ENCODE measurements at places on chromosomes 7 and 10.

GRCh38 chr7:104861729-104862390 lies 152.1 kb upstream of the KMT2E start:
- DNase-seq, result no peak

DNA sequence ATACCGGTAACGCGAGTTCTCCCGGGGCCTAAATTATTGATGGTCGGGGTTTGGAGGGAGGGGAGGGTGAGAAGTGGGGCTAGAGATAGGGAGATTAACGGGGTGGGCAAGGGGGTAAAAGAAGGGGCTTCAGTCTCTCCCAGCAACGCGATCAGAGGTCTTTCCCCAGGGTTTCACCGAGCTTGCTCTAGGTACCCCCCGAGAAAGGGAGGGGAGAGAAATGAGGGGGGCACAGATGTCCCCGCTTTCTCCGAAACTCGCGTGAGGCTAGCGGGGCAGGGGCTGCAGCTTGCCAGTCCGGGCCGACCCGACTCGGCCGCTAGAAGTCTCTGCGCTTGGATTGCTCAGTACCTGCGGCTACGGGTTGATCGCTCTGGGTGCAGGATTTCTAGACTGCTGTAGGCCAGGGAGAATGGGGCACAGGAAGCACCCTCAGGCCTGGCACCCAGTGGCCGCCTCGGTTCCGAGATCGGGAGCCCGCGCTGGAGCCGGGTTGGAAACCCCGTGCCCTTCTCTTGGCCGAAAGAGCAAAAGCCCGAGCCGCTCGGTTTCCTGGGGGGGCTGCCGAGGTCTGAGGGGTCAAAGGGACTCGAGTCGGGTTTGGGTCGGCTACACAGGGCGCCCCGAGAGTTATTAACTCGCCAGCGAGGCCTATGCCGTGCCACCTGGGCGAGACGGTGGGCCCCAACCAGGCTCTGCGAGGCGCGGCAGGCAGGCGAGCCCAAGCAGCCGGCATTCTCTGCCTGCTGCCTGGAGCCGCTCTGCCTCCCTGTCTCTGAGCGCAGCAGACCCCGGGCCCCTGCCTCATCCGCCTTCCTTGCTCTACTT lies 3.1 kb downstream of the PAX2 start:
- DNase-seq, result no peak

GRCh38 chr7:19024261-19024660 lies 93.2 kb downstream of the TWIST1 start:
- no peak for DNase-seq

GRCh38 chr10:95350830-95351228 lies 60.0 kb upstream of the PDLIM1 start:
- no peak for DNase-seq

- no peak for DNase-seq
These were observed 67.4 kb upstream of the ZNF746 start for GRCh38 chr7:149565096-149565382.

DNA sequence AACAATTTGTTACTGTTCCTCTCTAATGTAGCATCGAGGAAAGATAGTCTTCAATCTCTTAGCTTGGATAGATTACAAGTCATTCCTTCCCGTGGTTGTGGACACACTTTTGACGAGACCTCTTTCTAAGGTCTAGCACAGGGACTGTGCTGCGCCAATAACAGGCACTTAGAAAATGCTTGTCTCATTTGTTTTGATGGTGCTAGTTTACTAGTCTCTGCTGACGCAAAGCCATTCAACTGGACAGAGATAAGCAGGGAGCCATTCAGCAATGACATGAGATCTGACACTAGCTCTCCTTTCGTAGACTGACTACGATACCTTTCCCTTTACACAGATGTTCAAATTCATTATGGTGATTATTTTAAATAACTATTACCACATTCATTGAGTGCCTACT lies 6.4 kb upstream of the JAZF1 start:
- DNase-seq, result no peak

- DNase-seq, result no peak
These were observed 15.7 kb downstream of the LRRTM3 start for GRCh38 chr10:66941491-66941890.

Data from activated CD4-positive, alpha-beta T cell treated with anti-CD3 and anti-CD28 coated beads for 24 hours (primary cell).